ENCODE measurements at places on chromosomes 7 and 10.

GRCh38 chr7:129671266-129671665 lies 59.7 kb downstream of the NRF1 start:
- DNase-seq: no peak

- DNase-seq: no peak
Measured at GRCh38 chr10:7030134-7030855, 380.5 kb downstream of the SFMBT2 start.

- DNase-seq: no peak
Measured at GRCh38 chr10:90652519-90652918, 205.3 kb downstream of the HTR7 start.

GRCh38 chr10:119199231-119199992 lies 8.0 kb upstream of the GRK5 start:
- DNase-seq: no peak

DNA sequence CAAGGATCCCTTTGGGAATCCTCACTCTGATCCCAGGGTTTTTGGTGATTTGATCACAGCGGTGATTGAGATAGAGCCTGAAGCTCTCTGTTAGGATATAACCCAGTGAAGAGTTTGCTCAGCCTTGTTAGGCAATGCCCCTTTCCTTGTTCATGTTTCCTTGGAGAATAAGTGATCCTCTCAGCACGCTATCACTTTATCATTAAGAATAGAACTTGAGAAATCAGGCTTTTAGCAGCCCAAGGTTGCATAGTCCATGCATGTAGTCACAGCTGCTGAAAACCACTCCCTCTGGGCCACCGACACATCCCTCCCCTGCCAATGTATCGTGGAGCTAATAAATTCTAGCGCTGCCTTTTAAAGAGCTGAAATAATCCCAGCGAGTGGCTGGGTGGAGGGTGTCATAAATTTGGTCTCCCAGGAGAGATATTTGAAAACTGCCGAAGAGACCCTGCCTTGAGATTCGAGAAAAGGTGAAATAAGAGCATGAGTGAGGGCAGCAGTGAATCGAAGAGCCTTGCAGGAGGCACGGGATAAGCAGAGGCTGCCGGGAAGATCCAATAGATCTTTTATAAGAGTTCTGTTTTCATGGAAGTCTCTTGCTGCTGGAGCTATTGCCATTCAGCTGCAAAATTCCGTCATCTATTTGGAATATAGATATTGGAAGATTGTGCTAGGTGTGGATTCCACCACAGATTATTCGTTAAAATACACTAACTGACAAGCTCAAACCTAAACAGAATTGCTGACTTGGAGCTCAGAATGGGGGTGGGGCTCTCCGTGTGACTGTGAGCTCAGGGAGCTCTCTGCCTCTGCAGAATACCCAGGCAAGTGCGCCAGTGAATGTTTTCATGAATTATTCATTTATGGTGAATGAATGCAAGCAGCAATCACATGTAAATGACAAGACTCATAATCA lies 249.8 kb downstream of the TRIL start:
- DNase-seq: no peak

Measured in urinary bladder (tissue), 4 donors.